ENCODE measurements at places on chromosomes 13 and 19.

GRCh38 chr19:19670070-19670551 is 1.5 kb downstream of the ZNF101 start:
- no peak for DNase-seq

DNA sequence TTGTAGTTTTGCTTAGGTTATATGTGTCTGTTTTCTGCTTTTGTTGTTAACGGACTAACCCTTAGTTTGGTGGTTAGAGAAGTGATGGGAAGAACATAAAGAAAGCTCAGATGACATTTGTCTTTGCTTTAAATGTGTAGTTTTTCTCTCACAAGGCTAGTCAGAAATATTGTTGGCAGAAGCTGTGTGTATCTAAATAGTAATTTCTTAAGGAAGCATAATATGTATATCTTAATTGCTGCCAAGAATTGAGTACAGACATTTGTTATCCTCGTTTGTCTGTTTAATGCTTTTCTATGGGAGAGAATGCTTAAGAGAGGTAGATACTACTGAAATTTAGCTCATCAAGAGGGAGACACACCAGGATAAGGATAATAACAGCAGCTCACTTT is 2.7 kb downstream of the RGCC start:
- DNase-seq = no peak

DNA sequence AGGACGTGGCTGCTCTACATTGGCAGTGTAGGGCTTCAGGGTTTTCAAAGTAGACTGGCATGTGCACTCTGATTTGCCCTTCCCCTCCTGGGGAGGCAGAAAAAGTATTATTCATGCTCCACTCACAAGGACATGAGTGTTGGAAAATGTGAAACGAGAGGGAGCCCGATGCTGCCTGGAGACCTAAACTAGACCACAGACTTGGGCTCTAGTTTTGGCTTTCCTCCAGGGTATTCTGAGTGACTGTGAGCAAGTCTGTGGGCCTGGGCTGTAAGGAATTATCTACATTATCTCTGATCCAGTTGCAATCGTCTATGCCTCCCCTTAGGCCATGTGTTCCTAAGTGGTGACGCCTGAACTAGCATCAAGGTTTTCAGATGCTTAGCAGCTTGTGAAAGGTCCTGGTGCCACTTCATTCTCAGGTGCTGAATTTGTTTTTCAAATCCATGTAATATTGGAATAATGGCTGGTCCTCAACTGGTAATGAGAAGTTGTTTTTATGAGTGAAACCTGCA is 55.0 kb downstream of the MRPL57 start:
- no peak for DNase-seq

GRCh38 chr13:47188802-47189201 is 291.9 kb upstream of the HTR2A start:
- no peak for DNase-seq

GRCh38 chr13:113074401-113074800 is 31.2 kb upstream of the F7 start:
- DNase-seq = no peak

GRCh38 chr13:71875823-71876222 is 8.8 kb upstream of the DACH1 start:
- no peak for DNase-seq

DNA sequence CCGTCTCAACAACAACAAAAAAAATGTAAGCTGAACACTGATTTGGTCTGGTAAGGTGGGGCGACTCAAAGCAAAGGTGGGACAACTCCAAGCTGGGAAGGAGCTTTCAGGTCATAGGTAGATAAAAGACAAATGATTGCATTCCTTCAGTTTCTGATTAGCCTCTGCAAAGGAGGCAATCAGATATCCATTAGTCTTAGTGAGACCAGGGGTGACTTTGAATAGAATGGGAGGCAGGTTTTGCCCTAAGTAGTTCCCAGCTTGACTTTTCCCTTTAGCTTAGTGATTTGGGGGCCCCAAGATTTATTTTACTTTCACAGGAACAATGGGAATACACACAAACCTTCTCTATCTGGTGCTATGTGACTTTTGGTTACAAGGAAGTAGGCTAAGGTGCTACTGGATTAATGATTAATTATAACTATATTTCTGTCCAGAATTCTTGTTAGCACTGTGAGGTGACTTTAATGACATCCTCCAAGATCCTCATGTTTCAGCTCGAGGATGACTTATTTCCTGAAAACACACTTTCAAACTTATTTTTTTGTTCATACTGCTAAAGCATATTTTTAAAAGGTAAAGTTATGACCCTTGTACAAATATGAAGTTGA is 10.6 kb upstream of the MTRF1 start:
- DNase-seq = no peak

GRCh38 chr19:47518139-47518538 is 3.3 kb upstream of the NAPA start:
- DNase-seq = no peak

GRCh38 chr19:37953171-37953917 is 46.3 kb downstream of the SIPA1L3 start:
- DNase-seq = no peak

DNA sequence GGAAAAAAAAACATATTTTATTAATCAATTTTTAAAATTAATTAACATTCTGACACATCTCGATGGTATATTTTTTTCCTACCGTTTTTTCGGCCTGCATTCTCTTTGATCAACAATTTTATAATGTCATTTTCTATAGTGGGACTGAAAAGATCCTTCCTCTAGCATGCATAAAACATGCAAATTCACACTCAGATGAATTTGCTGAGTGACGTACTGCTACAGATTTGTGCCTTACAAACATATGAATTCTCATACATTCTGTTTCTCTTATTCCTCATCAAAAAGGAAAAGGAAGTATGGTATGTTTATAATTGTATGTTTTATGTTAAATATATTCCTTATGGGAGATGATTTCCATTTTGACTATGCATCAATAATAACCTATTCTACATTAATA is 458.2 kb downstream of the TSHZ3 start:
- no peak for DNase-seq

DNA sequence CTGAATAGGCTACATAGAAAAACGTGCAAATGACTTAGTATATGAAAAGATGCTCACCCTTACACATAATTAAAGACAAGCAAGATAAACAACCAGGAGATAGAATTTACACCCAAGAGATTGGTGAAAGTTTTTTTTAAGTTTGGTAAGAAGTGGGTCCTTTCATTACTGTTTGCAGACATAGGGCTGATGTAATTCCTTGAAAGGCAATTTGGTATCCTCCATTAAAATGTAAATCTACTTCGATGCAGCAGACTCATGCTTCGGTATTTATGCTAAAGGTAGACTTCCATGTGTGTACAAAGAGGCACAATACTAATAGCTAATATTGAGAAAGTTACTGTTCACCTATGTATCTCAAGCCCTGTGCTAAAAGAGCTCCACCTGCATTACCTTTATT is 33.5 kb downstream of the CNMD start:
- peak; percentile 44 for DNase-seq

- peak; percentile 41 for DNase-seq
Observed at GRCh38 chr13:51453959-51454703, 1.3 kb upstream of the INTS6 start.

DNA sequence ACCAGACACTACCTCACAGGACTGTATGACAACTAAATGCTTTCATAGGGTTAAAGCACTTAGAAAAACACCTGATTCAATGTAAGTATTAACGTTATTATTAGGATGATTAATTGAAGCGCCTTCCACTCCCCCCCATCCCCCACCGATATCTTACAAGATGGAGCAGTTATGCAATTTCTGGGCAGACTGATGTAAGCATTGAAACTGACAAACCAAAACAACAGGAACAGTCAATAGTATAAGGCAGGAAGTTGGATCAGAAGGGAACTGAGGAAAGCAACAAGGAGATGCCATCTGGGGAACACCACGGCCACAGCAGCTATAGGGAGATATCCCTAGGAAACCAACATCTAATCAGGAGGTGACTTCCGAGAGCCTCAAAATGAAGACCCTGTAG is 3.8 kb downstream of the LCP1 start:
- no peak for DNase-seq

GRCh38 chr13:41694545-41695301 is 237.4 kb downstream of the RGCC start:
- no peak for DNase-seq

- peak; percentile 46 for DNase-seq
Observed at GRCh38 chr13:32019612-32020233, 11.9 kb upstream of the FRY start.

DNA sequence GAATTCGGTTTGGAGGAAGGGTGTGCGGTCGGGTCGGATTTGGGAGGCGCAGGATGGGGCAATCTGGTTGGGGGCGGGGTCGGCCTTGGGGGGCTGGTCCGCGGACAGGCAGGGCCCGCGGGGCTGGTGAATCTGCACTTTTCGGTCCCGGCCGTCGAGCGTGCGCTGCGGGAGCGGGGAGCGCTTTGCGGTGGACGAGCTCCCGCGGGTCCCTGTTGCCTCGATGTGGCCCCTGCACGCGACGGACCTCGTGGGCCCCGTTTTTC is 11.9 kb downstream of the PEAK3 start:
- DNase-seq = no peak
